Activated T-helper 1 cell treated with anti-CD3 and anti-CD28 coated beads, Interleukin-2, amount 50 U/mL, for 16 hours (primary cell): ENCODE measurements at places on chromosomes 1 and 21.

- DNase-seq, result no peak
Measured at GRCh38 chr1:231855361-231855760, 228.8 kb downstream of the DISC1 start.

- DNase-seq, result no peak
Measured at GRCh38 chr1:203440771-203441170, 34.8 kb upstream of the PRELP start.

- no peak for DNase-seq
Measured at GRCh38 chr1:117067533-117068370, 7.6 kb downstream of the TTF2 start.

GRCh38 chr1:202237052-202237451 is 43.5 kb downstream of the LGR6 start:
- DNase-seq, result no peak

DNA sequence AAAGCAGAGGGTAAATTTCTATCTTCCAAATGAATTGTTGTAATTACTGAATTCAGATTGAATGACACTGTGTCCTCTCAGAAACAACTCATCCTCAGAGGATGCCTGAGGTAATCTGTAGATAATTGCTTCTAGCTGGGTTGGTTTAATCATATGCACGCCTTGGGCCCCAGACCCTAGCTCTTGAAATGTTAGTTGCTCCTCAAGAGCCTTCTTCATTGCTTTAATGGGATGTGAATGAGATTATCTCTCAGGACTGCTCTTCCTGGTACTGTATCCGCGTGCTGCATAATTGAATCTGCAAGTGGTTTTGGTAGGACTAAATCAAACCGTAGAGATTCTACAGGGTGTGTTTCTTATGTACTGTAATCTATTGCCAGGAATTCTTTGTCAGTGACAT is 569.3 kb upstream of the NEGR1 start:
- DNase-seq, result no peak
